ENCODE measurements at places on chromosomes 13 and 19.

DNA sequence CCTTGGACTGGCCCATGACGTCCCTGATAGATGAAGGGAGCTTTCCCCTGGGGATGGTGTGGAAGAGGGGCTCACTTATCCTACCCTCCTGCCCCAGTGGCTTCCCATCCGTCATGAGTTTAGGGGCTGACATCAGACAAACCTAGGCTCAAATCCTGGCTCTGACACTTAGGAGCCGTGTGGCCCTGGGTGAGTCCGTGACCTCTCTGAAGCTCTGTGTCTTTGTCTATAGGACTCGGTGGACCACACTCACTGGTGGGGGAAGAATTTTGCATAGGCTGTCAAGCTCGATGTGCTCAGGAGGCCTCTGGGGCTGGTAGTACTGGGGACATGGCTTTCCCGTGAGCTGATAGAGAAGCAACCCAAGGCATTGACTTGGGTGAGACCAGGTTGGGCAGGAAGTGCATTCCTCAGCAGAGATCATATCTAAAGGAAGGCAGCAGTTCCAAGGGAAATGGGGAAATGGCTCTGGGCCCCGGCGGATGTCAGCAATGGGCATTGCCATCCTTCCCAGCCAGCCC is 17.4 kb upstream of the AP1M2 start:
- DNase-seq, result no peak

- no peak for DNase-seq
Observed at GRCh38 chr13:40456397-40456953, 210.0 kb downstream of the FOXO1 start.

- no peak for DNase-seq
Observed at GRCh38 chr19:45340899-45341453, 426 bp downstream of the KLC3 start.

- DNase-seq, result peak; percentile 17
Observed at GRCh38 chr13:70884196-70884595, 775.9 kb upstream of the KLHL1 start.

- no peak for DNase-seq
Observed at GRCh38 chr13:57874530-57874929, 243.0 kb downstream of the PCDH17 start.

DNA sequence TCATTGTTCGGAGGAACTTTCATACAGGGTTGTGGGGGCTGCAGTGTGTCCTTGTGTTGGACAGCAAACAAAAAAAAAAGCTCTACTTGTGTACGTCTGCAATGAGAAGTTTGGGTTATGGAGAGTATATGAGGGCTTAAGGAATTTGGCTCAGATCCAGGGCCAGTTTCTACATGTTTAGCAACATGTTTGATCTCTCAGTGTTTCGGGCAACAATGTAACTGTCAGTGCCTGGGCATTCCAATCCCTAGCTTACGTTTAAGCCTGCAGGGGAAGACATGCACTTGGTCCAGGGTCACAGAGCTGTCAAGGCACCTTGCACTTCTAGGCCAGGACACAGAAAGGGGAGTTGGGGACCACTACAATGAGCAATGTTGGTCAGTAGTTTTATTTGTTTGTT is 13.9 kb downstream of the ZNF543 start:
- DNase-seq, result peak; percentile 3

DNA sequence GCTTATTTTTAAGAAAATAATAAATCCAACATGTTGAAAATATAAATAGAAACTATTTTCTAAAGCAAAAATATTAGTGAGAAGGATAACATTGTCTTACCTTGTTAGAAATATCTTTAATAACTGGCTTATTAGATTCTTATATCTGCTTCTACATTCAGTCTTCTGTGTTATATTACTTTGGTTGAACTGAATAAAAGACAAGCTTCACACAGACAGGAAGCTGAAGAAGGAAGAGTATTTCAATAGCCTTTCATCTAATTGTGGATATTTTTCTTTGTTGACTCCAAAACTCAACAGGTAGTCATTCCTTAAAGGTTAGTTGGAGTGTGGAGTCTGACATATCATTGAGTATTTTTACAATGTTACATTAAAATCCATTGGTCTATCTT is 10.9 kb downstream of the SETDB2 start:
- no peak for DNase-seq

DNA sequence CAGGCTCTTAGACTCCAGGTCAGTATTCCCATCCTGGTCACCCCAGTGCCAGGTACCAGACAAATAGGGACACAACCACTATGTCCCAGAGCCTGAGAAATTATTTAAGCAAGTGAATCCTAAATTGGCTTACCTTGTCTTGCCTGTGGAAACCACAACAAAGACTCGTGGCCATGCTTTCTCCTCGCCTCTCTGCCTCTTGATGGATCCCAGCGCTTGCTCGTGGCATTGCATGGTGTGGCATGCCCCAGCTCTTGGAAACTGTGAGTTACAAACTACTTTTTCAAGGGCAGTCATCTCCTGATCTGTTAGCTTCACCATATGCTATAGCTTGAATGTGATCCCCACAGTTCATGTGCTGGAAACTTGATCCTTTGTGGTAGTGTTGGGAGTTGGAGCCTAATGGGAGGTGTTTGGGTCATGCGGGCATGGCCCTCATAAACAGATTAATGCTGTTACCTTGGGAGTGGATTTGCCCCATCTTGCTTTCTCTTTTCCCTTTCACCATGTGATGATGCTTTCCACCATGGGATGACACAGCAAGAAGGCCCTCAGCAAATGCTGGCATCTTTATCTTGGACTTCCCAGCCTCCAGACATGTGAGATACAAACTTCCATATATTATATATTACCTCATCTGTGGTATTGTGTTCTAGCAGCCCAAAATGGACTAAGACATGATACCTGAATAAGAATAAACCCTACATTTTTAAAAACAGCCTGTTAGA is 31.2 kb downstream of the SPRYD7 start:
- DNase-seq, result peak; percentile 46

DNA sequence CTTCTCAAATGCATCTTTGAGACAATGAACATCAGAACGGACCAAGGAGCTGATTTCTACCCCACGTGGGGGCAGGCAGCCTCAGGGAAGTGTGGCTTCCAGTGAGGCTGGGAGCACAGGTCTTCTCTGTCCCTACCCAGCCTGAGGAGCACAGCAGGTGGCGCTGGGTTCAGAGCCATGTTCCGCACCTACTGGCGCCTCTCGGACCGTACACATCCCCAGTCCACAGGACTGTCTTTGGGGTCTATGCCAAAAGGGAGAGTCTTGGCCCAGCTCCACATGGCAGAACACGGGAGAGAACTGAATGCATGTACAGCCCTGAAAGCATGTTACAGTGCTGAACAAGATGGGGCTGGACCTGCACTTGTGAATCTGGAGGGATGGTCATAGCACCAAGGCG is 22.6 kb downstream of the SUGP1 start:
- no peak for DNase-seq

- DNase-seq, result peak; percentile 71
Observed at GRCh38 chr13:44818428-44818827, 170.8 kb downstream of the NUFIP1 start.

- DNase-seq, result peak; percentile 71
Observed at GRCh38 chr19:41792513-41793413, 3.6 kb upstream of the CEACAM3 start.

- no peak for DNase-seq
Observed at GRCh38 chr19:39813264-39813993, 20.5 kb downstream of the DYRK1B start.

DNA sequence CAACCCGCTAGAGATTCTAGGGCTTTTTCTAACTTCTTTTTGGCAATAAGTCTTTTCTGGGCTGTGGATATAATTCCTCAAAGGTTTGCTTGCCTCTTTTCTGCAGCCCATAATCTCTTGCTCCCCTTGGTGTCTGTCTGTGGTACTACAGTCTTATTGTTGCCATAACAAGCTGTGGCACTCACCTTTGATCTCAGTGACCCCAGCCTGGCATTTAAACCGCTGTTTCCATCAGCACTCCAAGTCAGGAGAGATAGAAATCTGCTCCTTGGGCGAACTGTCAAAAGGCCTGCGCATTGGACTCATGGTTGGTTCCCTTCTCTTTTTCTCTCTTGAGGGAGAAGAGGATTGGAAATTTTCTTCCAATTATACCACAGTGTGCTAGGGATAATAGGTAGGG is 14.5 kb upstream of the MPHOSPH8 start:
- DNase-seq, result peak; percentile 66

DNA sequence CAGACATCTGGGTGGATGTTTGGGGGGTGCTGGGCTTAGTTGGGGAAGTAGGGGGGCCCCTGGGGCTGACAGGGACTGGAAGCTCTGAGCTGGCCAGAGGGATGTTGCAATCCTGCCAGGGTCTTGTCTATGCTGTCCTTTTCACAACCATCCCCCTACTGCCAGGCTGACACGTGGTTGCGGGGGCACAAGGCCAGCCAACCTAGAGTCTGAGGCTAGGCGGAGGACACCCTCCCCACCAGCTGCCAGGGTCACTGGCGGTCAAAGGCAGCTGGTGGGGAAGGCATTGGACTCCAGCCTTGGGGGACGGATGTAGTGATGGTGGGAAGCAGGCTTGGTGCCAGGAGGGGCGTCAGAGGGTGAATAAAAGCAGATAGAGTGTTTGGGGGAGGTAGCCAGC is 1.6 kb upstream of the APOC1 start:
- DNase-seq, result no peak

DNA sequence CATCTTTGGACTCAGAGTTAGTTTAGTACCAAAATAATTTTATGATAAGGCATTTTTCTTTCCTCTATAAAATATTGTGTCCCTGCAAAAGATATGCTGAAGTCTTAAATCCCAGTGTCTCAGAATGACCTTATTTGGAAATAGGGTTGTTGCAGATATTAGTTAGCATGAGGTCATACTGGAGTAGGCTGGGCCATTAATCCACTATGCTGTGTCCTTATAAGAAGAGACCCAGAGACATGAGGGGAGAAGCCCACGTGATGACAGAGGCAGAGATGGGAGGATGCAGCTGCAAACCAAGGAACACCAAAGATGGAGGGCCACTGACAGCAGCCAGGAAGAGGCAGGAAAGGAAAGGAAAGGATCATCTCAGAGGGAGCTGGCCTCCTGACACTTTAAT is 6.4 kb downstream of the POGLUT2 start:
- no peak for DNase-seq

- DNase-seq, result no peak
Observed at GRCh38 chr19:47595944-47596343, 13.0 kb upstream of the BICRA start.

DNA sequence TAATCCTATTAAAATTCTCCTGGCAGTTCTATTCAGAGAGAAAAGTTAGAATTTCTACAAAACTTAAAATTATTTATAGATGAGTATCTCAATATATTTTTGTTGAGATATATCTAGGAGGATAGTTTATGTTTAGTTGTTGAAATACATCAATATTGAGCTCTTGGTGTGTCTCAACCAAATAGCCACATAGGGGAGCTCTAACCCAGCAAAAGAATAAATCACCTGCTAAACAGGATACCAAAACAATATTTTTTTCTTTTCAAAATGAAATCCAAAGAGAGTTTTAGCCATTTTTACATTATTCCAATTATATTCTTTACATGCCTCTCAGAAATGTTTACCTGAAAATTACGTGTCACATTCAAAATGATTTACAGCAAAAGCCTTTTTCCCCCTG is 954.7 kb downstream of the SLITRK6 start:
- DNase-seq, result peak; percentile 61

GRCh38 chr13:51271528-51272085 is 49.4 kb downstream of the FAM124A start:
- DNase-seq, result no peak

GRCh38 chr13:110280985-110281688 is 25.8 kb downstream of the COL4A1 start:
- no peak for DNase-seq

DNA sequence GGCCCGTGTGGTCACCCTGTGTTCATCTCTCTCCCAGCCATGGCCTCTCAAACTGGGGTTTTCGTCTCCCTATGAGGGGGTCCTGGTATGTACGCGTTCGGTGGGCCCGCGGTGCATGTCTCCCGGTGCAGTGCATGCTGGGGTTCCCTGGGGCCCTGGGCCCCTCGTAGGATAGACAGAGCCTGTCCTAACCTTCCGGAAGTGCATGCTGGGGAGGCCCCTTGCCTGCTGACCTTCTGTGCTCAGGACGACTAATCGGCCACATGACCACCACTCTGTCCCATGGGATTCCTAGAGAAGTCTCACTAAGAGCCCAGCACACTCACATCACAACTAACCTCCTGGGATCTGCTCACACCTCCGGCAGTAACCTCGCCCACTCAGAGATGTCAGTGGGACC is 4.9 kb upstream of the USE1 start:
- DNase-seq, result no peak

DNA sequence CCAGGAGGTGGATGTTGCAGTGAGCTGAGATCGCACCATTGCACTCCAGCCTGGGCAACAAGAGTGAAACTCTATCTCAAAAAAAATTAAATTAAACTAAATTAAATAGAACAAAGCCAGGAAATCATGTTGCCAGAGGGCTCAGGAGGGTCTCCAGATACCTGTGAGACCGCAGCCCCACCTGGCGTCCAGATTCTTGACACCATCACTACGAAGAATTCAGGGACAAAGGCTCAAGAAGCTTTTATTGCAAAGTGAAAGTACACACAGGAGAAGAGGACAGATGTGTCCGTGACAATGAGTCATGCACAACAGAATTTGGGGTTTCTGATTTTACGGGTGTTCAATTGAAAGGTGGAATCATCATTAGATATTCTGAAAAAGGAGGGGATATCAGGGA is 76.6 kb downstream of the STOML3 start:
- peak; percentile 19 for DNase-seq

DNA sequence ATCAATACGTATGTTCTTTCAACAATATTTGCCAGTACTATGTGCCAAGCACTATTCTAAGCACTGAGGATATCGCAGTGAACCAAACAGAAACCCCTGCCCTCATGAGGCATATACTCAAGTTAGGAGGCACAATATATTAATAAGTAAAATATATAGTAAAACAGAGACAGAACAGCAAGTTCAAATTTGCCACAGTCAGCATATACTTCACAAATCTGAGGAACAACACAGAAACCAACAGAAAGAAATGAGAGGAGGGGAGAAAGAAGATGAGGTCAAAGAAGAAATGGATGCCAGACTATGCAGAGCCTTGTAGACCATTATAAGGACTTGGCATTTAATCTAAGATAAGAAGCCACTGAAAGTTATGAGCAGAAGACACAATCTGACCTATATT is 59.9 kb downstream of the KATNAL1 start:
- DNase-seq, result no peak

- no peak for DNase-seq
Observed at GRCh38 chr13:38180670-38181069, 169.0 kb upstream of the UFM1 start.
